ENCODE measurements at places on chromosomes 5 and 9. TPM values are rescaled to one million over a fixed set of nuclear protein-coding genes. Genes with fewer than 3 reads are reported as not detected.

The DMRT3 gene
- total RNA-seq, result not detected

The IL9 gene
- total RNA-seq, result not detected

The RABEPK gene
- 9.9 TPM for total RNA-seq

The PTGR1 gene
- total RNA-seq, result 34.4 TPM

The PSAT1 gene
- 1.9 TPM for total RNA-seq

The FCN2 gene
- not detected for total RNA-seq

The KCNV2 gene
- not detected for total RNA-seq

The GPR150 gene
- not detected for total RNA-seq

The PCA3 gene
- total RNA-seq, result not detected

The IL5 gene
- total RNA-seq, result not detected

DNA sequence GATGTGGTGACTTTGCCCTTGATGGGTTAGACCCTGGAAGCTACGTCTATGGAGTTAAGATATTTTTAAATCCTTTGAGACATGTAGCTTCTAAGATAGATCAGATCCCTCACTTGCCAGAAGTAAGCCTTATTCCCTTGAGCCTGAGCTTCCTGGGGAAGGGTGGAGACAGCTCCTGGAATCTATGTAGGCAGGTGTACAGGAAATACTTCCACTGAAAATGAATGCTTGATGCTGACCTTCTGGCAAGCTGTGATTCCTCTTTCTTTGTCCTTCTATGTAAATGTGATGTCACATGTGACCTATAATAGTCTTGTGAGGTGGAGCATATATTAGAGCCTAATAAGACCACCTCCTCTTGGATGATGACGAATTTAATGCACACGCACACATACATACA lies 1152.0 kb upstream of the ACO1 start:
- no peak for DNase-seq

GRCh38 chr5:76269932-76270610 lies 133.0 kb upstream of the IQGAP2 start:
- DNase-seq, result no peak

- DNase-seq, result no peak
These were observed 47.5 kb downstream of the DAB2IP start for GRCh38 chr9:121698627-121699570.

GRCh38 chr5:107342371-107342770 lies 328.4 kb downstream of the EFNA5 start:
- no peak for DNase-seq

GRCh38 chr5:75536147-75536546 lies 24.5 kb downstream of the POLK start:
- DNase-seq, result no peak

DNA sequence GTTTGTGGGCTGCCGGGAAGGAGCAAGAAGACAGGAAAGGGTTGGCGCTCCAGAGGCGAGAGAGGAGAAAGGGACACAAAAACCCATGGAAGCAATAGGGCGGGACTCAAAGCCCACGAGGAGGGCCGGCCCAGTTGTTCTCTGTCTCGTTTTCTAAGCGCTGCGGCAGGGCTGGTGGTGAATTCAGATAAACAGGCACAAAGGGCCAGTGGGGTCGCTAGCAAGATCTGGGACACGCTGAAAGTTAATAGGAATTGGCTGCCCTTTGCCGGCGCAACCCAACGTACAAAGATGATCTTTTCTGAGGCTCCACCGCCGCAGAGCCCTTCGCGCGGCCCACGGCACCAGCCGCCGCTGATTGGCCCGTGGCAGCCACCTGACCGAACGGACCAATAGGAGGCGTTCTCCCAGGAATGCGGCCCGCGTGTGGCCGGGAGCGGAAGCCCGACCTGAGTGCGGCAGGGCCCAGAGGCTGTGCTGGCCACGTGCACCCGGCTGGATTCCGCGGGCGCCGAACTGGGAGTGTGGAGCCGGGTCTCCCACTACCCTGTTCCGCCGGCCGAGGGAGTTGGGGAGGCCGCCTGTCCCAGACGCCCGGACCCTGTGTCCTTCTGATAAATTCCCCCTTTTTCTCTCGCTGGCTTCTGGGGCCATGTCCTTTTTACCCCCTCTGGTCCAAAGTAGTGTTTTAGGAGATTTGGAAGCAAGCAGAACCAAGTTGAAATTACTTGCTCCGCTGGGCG lies 16.8 kb upstream of the NSD1 start:
- DNase-seq, result no peak

- DNase-seq, result no peak
These were observed 58.9 kb upstream of the MCCC2 start for GRCh38 chr5:71528206-71528605.

GRCh38 chr5:121735618-121736017 lies 116.1 kb upstream of the FTMT start:
- DNase-seq, result no peak

- DNase-seq, result no peak
These were observed 110.9 kb downstream of the LIFR start for GRCh38 chr5:38445374-38446028.

GRCh38 chr9:133654736-133655657 lies 18.8 kb downstream of the DBH start:
- DNase-seq, result no peak

DNA sequence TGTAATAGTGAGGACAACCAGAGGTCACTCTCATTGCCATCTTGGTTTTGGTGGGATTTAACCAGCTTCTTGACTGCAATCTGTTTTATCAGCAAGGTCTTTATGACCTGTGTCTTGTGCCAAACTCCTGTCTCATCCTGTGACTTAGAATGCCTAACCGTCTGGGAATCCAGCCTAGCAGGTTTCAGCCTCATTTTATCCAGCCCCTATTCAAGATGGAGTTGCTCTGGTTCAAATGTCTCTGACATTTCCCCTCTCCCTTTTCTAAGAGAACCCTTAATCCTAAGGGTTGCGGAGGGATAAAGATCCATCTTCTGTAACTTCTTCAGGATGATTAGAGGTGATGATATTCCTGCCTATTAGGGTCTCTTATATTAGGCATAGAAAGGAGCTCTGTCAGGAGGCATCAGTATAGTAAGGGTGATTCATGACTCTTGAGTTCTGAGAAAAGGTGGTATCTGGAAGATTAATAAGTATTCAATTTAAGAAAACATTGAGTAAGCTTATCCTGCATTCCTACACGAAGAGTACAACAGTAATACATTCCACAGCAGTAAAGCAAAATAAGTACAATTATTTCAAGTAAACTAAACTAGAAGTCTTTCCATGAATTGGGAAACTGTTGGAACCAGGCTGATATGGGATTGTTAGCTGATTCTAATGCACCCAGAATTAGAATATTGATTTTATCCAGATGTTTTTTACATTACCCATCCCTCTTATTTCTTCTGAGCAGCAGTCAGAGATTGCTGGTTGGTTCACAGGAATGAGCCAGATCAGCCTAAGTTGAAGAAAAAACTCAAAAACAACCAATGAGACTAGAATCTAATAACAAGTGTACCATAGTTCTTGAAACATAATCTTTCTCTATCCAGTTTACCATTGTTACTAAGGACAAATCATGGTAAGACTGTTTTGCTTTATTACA lies 39.9 kb downstream of the SHC3 start:
- no peak for DNase-seq

GRCh38 chr9:37730839-37731238 lies 22.8 kb upstream of the TRMT10B start:
- DNase-seq, result no peak

GRCh38 chr9:111648066-111648465 lies 13.3 kb upstream of the GNG10 start:
- no peak for DNase-seq

DNA sequence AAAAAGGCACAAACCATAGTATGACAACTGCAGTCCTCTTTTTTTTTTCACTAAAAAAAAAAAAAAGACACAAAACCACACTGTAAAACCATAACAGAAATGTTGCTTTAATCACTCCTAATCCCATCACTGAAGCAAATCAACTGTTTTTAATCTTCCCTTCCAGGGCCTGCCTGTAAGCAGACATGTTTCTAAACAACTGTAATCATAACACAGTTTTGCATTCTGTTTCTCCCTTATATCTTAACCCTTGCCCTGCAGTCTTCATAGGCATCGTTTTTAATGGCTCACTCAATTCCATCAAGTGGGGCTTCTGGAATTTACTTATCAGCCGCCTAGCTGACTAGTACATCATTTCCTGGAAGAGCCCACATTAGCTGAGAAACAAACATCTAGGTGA lies 111.0 kb upstream of the SLC25A48 start:
- no peak for DNase-seq

- DNase-seq, result no peak
These were observed 22.1 kb downstream of the SARDH start for GRCh38 chr9:133715866-133716563.

- no peak for DNase-seq
These were observed 3.8 kb downstream of the EGR1 start for GRCh38 chr5:138468966-138469539.

DNA sequence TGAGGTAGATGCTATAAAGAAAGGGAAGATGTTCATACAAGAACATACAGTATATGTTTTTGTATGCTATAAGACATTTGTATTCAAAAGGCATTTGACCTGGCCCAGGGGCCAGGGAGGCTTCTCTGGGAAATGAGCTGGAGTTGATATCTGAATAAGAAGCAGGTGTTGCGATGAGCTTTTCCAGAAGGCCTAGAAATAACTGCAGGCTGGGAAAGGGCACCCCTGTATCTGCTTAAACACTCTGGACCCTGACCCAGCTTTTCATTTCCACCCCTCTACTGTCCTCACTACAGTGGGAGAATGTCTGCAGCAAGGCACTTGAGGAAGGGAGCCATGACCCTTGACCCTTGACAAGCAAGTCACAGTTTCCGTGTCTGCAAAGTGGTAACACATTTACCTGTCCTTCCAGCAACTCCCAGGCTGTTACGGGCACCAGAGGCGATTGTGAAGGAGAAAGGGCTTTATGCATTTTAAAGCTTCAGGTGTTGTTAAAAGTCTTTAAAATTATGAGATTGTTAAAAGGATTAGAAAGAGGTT lies 88.2 kb upstream of the PANK3 start:
- no peak for DNase-seq

DNA sequence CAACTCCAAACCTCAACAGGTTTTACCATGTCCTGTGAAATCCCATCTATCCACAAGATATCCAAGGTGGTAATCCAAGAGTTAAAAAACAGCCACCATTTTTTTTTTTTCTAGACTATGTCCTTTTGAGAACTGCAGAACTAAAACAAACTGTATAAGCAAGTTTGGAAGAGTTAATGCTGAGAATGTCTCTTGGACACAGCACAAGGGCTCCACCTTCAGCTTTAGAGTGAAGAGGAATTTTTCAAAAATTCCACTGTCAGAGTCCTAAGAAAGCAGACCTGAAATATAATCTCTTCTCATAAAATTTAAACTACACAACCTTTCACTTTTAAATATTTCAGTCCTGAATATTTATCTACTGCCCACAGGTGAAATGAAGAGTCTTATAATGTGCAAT lies 167.8 kb upstream of the CCNG1 start:
- DNase-seq, result no peak

DNA sequence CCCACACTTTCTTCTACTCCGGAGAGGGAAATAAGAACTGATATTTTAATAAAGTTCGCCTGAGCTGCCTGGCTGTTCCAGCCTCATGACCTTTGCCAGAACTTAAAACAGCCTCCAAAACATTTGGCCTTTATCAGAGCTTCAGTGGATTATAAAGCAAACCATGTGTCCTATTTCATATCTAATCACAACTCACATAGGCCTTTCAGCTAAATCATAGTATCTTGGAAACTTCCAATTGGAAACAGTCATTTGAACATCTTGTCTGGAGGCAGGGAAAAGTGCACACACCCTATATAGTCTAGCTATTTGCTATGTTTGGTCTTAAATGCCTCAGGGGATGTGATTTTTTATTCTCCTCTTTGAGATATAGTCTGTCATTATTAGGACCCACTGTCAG lies 46.0 kb upstream of the FREM1 start:
- DNase-seq, result no peak

- no peak for DNase-seq
These were observed 170.7 kb upstream of the IRX1 start for GRCh38 chr5:3424946-3425345.

GRCh38 chr5:393846-394275 lies 49.1 kb upstream of the EXOC3 start:
- DNase-seq, result no peak

DNA sequence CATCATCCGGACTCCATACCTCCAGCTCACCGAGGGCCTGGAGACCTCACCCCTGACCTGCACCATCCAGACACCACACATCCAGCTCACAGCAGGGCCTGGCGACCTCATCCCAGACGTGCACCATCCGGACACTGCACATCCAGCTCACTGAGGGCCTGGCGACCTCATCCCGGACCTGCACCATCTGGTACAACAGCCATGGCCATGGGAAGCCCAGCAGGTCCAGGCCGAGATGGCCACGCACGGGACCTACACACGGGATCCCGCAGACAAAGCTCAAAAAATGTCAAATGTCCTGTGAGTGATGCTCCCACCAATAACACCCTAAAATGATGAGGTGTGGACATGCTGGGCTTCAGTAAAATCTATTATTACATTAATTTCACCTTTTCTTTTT lies 9.7 kb downstream of the TERT start:
- no peak for DNase-seq

- DNase-seq, result no peak
These were observed 4.8 kb upstream of the DPM2 start for GRCh38 chr9:127942216-127943010.

GRCh38 chr9:89807682-89808075 lies 202.9 kb downstream of the GADD45G start:
- no peak for DNase-seq
